GM13977 (cell line): ENCODE measurements at places on chromosomes 11 and 22.

GRCh38 chr11:13463779-13464290 is 813 bp upstream of the BTBD10 start:
- no peak for DNase-seq

GRCh38 chr11:68727783-68728182 is 23.5 kb downstream of the TESMIN start:
- DNase-seq = no peak

- no peak for DNase-seq
These were observed 38.2 kb downstream of the ATXN10 start for GRCh38 chr22:45709866-45710265.

DNA sequence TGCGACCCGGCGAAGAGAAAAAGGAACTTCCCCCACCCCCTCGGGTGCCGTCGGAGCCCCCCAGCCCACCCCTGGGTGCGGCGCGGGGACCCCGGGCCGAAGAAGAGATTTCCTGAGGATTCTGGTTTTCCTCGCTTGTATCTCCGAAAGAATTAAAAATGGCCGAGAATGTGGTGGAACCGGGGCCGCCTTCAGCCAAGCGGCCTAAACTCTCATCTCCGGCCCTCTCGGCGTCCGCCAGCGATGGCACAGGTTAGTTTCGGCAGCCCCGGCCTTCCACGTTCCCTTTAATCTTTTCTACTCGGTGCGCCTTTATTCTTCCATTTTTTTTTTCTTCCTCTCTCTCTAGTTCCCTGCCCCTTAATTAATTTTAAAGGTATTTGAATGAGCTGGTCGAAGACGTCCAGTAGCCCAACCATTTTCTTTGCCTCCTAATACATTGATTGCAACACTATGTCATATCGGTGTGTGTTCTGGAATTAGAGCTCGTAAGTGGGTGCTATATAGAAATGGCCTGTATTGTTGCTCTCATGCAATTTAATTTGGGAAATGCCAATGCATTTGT is 537 bp downstream of the EP300 start:
- peak; percentile 39 for DNase-seq

- no peak for DNase-seq
These were observed 55.0 kb upstream of the GLYAT start for GRCh38 chr11:58786693-58787092.

- no peak for DNase-seq
These were observed 267.5 kb downstream of the SBF2 start for GRCh38 chr11:10026514-10026913.

GRCh38 chr11:124101737-124102136 is 13.5 kb upstream of the VWA5A start:
- no peak for DNase-seq

GRCh38 chr11:89015614-89016013 is 50.2 kb downstream of the GRM5 start:
- no peak for DNase-seq

DNA sequence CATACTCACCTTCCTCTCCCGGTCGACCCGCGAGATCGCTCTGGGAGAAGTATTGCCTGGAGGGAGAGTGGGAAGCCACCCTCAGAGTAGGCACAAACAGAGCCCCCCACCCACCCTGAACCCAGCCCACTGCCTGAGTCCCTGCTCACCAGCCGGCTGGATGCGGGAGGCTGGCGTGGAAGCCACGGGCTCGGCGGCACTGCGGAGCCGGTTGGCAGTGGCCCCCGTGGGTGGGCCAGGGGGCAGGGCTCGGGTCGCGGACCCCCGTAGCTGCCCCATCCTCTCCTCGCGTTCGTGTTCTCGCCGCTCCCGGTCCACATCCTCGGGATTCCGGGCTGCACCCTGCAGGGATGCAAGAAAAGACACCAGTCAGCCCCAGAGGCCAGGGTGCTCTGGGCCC is 21.4 kb upstream of the TMEM184B start:
- DNase-seq = no peak

DNA sequence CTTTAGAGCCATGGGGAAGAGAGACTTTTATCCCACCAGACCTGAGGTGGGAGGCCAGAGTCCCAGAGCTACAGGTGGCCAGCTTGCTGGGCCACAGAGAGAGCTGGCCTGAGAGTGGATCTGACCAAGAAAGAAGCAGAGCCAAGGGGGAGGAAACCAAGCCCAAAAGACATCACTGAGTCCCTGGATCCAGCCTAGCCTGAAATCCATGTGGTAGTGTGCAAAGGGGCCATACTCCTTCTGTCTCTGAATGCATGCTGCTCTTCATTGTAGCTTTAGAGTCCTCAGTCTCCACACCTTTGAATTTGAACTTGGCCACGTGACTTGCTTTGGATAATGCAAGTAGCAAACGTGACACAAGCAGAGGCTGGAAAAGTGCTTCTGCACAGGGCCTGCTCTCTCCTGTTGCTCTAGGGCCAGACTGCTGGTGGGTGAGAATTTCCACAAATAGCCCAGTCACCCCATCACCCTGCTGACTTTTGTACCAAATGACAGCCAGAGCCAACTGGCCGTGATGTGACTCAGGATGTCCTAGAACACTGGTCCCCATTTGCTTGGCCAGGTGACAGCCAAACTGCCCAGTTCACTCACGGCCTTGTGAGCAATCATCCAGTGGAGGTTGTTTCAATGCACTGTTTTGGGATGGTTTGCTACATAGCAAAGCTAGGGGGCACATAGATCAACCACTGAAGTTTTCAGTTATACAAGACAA is 93.6 kb downstream of the DHCR7 start:
- DNase-seq = no peak

- no peak for DNase-seq
These were observed 39.9 kb upstream of the PHF21A start for GRCh38 chr11:46161201-46161600.

GRCh38 chr11:36385121-36385970 is 89.3 kb downstream of the PRR5L start:
- no peak for DNase-seq

GRCh38 chr11:31819621-31820437 is 8.7 kb upstream of the PAX6 start:
- DNase-seq = peak; percentile 33

DNA sequence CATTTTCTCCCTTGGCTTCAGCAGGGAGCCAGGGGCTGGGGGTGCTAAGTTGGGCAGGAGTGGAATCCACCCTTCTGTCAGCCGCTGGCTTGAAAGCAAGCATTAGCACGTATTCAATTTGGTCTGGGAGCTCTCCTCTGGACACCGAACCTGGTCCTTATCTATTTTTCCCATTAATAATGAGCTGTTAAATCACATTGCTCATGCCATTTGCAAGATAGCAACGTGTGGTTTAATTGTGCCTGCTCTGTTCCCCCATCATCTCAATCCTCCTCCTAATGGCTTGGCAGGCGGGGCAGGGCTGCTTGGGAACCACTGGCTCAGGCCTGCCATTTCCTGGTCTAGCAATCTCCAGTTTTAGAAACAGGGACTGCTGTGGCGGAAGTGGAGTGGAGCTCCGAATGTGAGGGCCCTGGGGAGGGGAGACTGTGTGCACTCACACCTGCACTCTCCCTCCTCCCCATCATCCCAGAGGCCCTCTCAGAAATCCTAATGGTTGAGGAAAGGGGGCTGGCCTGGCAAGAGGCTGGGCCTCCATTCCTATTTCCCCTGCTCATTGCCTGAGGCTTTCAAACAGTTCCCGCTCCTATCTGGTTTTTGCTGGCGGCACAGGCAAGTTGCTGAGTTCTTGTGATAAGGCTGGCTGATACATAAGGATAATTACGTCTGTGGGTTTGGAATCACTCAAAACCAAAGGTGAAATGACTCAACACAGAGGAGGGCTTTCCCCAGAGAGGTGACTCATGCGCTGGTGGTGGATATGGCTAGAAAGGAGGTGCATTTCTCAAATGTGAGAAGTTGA is 201.2 kb upstream of the E2F8 start:
- DNase-seq = peak; percentile 77

DNA sequence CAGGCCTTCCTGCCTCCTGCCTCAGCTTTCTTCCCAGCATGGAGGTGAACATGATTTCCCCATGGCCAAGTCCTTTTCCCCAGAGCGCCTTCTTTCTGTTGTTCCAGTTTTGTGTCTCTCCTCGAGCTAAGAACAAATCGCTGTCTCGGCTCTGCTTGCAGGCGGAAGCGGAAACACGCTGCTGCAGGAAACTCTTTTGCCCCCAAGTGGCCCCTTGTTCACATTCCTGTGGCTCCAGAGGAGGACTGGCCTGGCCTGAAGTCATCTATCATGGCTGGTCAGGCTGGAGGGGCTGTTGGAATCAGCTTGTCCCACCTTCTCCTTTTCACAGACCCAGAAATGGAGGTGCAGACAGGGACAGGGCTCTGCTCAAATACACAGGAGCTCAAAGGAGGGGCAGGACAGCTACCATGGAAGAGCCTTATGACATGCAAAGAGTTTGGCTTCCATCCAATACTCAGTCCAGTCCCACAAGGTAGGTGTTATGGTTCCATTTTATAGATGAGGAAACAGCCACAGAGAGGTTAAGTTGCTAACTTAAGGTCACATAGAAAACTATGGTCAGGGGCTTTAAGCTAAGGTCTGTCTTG is 182.2 kb upstream of the SYT13 start:
- no peak for DNase-seq

DNA sequence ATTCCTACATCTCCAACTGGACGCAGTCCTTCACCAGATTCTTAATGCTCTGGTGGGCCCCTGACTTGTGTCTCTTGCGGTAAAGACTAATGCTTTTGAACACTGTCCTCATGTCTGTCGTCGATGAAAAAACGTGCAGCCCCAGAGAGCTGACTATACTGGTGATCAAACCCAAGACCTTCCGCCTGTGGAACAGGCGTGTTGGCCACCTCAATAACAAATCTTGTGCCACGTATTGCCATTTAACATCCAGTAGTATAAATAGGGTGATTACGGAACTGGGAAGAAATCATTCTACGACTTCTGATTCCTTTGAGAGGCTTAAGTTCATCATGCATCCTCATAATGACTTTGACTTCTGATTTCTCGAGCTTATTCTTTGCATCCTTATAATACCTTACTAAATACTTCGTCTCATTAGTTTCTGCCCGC is 45.6 kb downstream of the OR4D9 start:
- DNase-seq = no peak

- peak; percentile 57 for DNase-seq
These were observed 3.8 kb upstream of the OR5A2 start for GRCh38 chr11:59429924-59430516.

DNA sequence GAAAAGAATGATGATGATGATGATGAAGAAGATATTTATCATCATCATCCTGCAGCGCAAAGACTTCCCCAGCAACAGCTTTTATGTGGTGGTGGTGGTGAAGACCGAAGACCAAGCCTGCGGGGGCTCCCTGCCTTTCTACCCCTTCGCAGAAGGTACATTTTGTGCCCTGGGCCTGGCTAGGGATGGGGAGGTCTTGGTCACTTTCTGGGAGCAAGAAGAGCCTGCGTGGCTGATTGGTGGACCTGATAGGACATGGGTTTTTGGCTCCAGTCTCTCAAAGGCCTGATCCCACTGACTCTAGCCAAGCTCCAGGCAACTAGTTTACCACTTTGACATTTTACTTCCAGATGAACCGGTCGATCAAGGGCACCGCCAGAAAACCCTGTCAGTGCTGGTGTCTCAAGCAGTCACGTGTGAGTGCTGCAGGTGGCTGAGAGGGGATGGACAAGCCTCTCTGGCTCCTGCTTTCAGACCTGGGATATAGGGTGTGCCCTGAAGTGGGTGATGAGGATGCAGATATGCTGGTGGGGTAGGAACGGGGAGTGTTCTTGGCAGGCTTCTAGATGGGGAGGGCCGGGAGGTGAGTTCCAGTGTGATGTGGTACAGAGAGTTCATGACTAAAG is 5.3 kb downstream of the SIDT2 start:
- DNase-seq = no peak

- DNase-seq = no peak
These were observed 521.2 kb downstream of the KCNA4 start for GRCh38 chr11:29495676-29496075.

- DNase-seq = no peak
These were observed 15.0 kb downstream of the SYT13 start for GRCh38 chr11:45270946-45271716.

GRCh38 chr22:46055911-46056545 is 79.1 kb upstream of the WNT7B start:
- DNase-seq = no peak

- no peak for DNase-seq
These were observed 76.2 kb downstream of the KCNC1 start for GRCh38 chr11:17810746-17811145.

GRCh38 chr22:17586831-17587440 is 23.6 kb downstream of the SLC25A18 start:
- DNase-seq = no peak

GRCh38 chr22:43789452-43789851 is 22.7 kb downstream of the EFCAB6 start:
- no peak for DNase-seq

DNA sequence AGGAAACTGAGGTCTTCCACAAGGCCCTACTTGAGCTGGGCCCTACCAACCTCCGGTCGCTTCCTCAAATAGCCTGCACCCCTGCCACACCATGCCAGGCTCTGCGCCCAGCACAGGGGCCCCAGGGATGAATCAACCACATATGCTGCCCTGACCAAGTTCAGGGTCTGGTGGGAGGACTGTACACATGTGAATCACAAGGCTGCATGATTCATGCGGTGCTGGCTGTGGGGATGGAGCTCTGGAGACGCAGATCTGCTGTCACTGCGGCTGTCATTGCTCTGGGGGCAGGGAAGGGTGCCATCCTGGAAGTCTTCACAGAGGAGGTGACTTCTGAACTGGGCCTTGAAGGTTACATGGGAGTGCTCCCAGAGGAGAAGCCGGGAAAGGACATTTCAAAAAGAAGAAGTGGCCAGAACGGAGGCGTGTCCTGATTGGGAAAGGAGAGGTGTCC is 21.5 kb downstream of the CYTH4 start:
- DNase-seq = no peak

GRCh38 chr11:26963764-26964163 is 30.1 kb upstream of the FIBIN start:
- DNase-seq = no peak

- DNase-seq = no peak
These were observed 479.8 kb downstream of the OPCML start for GRCh38 chr11:133052537-133052936.

DNA sequence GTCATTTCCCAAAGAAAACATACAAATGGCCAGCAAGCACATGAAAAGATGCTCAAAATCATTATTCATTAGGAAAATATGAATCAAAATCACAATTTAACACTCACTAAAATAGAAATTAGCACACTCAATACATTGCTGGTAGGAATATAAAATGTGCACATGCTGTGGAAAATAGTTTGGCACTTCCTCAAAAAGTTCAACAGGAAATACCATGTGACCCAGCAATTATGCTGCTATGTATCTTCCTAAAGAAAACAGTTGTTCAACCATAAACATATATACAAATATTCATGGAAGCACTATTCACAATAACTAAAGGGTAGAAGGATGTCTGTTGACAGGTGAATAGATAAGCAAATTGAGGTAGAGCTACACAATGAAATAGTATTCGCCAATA is 187.3 kb upstream of the SOX6 start:
- DNase-seq = no peak
